Globus pallidus (tissue), 1 donor: ENCODE measurements at places on chromosomes 3 and 15.

DNA sequence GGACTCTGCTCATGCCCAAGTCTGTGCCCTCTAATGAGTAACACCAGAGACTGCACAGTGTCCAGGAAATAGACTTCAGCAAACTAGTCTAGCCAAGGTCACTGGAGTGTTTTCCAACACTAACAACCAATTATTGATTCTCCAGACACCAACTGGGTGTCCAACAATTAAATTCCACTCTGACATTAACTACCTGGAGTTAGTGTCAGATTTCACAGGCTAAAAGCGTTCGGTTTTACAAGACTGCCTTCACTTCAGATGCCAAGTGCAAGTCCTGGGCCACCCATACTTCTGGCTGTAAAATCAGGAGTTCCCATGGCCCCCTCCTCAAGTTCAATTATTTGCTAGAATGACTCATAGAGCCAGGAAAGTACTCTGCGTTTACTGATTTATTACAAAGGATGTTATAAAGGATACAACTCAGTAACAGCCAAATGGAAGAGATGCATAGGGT is 20.8 kb upstream of the CFAP161 start:
- no peak for DNase-seq

DNA sequence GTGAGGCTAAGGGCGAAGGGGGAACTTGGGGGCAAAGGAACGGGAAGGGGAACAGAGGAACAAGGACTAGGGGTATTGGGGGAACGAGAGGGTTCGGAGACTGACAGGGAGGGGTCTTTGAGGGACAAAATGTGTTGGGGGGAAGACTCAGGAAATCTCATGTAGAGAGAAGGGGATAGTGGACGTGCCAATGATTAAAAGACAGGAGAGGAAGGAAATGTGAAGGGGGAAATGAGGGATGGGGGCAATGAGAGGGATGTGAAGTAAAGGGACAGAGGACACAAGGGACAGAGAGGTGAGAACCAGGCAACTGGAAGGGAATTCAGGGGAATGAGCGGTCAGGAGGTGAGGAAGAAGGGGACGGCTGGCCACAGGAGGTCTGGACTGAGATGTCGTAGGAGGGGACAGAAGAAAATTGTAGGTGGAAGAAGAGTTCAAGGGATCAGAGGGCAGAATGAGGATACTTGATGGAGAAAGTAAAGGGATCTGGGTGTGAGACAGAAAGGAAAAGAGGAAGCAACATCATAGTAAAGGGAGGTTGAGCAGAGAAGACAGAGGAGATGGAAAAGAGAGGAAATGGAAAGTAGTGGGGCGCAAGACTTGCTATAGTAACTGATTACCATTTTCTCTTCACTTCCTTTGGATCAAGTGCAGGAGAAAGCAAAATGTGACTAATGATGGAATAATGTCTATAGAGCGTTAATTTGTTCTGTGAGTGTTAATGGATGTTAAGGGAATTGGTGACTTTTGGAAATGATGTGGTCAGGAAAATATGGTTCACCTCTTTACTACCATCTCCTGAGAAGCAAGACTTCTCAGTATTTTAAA is 749 bp downstream of the RAB8B start:
- no peak for DNase-seq

DNA sequence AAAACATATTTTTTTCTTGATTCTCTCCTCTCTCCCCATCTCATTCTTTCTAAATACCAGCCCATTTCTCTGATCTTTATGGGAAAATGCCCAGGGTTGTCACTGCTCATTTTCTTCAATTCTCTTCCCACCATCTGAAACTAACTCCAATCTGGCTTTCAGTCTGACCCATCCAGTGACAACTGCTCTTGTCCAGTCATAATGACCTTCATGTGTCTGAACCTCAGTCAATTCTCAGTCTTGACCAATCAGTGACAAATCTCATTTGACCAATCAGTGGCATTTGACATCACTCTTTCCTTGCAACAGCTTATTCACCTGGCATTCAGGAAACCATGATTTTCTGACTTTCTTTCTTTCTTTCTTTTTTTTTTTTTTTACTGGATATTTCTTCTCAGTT is 15.1 kb downstream of the VEPH1 start:
- DNase-seq, result no peak

DNA sequence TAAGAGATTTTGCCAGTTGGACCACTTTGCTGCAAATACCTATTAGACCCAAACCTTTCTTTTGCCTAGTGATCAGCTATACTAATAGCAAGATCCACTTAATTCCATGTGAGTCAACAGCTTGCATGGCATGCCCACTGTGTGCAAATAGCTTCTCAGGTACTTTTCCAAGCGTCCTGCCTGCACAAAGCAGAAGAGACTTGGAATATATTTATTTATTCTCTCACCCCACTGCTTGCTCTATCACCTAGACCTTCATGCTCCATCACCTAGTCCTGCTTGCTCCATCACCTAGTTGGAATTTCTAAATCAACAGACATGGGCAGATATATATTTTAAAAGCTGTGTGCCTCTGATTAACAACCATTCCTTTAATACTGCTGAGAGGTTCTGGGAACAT is 47.6 kb downstream of the MBNL1 start:
- DNase-seq, result no peak

DNA sequence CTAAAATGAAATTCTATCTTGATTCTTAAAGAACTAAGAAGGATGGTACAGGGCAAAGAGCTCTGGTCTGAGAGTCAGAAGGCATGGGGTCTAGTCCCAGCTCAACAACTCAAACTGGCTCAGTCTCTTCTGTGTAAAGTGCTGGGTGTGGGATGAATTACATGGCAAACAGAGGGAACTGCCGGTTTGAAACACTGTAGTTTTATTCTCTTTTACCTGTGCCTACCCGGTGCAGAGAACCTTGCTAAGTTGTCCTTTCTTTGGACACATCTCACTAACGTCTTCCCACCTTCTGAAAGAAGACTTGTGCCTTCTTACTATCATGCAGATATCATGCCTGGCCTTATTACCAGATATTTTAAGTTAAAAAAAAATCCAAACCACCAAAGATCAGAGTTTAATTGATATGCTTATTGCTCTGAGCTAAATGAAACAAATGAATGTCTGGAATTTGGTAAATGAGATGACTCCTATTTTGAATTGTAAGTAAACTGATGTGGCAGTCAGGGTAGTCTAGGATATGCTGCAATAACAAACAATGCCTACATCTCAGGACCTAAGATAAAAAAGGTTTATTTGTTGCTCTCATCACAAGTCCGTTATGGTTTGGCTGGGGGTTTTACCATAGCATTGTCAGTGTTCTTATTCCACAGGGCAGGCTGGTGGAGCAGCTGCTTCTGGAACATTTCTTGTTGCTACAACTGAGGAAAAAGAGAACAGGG is 12.5 kb upstream of the RARRES1 start:
- DNase-seq, result no peak

DNA sequence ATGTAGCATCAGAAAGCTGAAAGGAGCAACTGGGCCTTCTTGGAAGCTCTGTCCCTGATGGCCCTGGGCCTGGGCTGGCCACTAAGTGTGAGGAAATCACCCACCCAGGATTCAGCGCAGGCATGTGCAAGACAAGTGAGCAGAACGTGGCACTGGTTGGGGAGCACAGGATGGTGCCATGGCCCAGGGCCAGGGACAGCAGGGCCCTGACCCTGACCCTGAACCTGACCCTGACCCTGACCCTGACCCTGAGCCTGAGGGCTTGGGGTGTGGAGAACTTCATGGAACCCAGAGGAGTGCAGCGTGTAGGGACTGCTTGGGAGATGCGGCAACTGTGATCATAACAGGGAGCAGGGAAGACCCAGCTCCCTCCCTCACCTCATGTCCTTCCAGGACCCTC is 5.9 kb upstream of the ALDH1L1 start:
- no peak for DNase-seq

GRCh38 chr3:57065588-57065987 is 5.1 kb downstream of the SPATA12 start:
- no peak for DNase-seq

GRCh38 chr3:7282988-7283387 is 422.1 kb downstream of the GRM7 start:
- DNase-seq, result no peak

DNA sequence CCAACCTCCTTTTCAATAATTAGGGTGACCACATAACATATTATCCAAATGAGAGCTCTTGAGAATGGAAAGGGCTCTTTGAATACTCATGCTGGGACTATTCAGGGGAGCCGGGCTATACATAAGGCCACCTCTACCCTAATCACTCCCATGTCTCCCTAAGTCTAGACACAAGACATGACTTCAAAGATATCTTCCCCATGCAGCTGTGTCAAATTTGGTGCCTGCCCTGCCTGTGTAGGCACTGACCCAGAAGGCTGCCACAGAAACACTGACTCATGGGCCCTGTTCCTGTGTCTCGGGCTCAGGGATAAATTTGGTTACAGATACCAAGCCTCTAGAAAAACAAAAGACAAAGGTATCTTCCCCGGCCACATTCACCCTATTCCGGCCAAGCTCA is 70.3 kb downstream of the MYLK start:
- no peak for DNase-seq

DNA sequence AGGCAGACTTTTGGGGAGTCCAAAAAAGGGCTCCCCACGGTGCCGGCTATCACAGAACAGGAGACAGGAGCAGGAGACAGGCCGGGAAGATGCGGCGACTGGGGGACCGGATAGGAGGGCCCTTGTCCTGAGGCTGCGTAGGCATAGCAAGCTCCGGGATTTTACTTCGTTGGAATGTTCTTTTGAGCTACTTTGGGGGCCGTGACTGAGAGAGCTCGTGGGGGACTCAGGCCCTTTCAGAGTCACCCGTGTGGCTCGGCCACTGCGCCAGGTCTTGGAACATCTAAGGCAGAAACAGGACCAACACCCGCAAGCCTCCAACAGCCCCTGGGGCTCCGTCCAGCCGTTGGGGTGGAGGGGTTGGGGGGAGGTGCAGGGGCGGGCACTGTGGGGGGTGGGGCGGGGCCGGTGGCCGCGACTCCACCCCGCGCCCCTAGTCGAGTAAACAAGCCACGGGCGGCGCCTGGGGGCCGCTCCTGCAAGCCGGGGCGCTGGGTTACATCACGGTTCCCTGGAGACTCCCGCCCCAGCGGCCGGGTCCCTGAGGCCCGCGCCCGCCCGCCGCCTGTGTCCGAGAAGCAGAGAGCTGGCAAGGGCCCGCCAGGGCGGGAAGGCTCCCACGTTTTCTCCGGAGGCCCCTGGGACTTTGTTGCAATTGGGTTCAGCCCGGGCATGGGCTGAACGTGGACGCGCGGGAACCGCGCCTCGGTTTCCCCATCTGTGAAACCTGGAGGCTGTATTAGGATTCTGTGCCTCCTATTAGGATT is 23.3 kb upstream of the C15orf39 start:
- DNase-seq, result no peak

DNA sequence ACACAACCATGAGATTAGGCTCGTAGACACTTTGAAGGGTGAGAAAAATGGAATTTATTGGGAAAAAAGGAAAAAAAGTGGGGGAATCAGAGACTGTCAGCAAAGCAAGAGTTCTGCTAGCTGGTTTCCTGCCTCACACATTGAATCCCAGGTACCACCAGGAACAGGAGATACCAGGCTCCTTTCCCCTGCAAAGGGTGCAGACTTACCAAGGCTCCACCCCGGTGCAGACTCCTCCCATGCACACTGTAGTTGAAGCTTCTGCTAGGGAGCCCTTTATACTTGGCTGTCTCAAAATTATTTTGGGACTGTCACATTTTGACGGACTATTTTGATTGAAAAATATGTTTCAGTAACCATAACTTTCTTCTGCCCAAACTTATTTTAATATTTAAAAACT is 819.9 kb upstream of the GBE1 start:
- no peak for DNase-seq

DNA sequence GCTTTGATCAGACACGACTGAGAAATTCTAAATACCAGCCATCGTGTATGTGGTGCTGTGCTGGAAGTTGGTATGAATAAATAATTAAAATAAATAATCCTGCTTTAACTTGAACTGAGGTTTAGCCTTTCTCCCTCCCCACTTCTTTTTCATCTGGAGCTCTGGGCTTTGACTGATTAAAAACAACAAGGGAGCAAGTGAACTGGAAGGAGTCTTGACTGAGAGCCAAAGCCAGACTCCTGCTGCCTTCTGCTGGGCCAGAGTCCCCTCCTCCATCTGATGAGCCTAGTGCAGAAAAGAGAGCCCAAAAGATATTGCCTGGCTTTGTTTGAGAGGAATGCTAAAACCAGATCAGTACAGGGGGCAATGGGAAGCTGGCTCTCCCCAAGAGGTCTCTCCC is 96.0 kb downstream of the CCNL1 start:
- no peak for DNase-seq

DNA sequence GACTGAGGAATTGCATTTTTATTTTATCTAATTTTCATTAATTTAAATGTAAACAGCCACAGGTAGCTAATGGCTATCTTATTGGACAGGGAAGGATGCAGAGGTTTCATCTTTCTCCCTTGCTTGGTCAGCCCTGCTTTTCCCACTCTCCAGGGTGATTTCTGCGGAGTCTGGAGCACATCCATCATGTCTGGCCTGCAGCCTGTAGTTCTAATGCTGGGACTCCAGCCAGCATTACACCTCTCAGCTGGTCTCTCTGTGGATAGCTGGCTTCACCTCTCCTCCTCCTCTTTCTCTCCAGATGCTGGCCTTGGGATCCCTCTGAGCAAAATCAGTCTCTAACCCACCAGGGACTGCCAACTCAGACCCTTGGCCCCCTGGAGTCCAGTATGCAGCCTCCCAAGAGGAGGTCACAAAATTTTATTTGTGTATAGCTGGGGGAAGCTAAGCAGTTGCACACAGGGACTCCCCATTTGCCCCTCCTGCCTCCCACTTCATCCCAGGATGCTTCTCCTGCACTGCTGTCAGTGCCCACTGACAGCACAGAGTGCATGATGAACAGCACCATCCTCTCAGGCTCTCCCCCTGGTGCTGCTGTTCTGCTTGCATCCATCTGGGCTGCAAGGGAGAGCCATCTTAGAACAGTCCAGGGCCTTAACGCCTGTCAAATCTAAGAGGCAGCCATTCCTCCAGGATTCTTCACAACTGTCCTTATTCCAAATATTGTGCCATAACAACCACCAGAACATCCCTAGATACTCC is 1.7 kb downstream of the BFSP2 start:
- DNase-seq, result no peak

- DNase-seq, result no peak
These were observed 253.8 kb upstream of the COL8A1 start for GRCh38 chr3:99384596-99384995.

GRCh38 chr15:58081891-58082290 is 16.4 kb upstream of the ALDH1A2 start:
- DNase-seq, result no peak
